Stimulated activated CD8-positive, alpha-beta memory T cell treated with anti-CD3 and anti-CD28 coated beads, Interleukin-4, amount 100 ng/mL, for 1 hour (primary cell): ENCODE measurements at places on chromosomes 2 and 18.

GRCh38 chr2:43009448-43009847 lies 217.0 kb downstream of the ZFP36L2 start:
- DNase-seq: no peak

- no peak for DNase-seq
Measured at GRCh38 chr2:173030561-173031490, 44.8 kb upstream of the MAP3K20 start.

- no peak for DNase-seq
Measured at GRCh38 chr2:160289831-160290230, 89.8 kb upstream of the ITGB6 start.

DNA sequence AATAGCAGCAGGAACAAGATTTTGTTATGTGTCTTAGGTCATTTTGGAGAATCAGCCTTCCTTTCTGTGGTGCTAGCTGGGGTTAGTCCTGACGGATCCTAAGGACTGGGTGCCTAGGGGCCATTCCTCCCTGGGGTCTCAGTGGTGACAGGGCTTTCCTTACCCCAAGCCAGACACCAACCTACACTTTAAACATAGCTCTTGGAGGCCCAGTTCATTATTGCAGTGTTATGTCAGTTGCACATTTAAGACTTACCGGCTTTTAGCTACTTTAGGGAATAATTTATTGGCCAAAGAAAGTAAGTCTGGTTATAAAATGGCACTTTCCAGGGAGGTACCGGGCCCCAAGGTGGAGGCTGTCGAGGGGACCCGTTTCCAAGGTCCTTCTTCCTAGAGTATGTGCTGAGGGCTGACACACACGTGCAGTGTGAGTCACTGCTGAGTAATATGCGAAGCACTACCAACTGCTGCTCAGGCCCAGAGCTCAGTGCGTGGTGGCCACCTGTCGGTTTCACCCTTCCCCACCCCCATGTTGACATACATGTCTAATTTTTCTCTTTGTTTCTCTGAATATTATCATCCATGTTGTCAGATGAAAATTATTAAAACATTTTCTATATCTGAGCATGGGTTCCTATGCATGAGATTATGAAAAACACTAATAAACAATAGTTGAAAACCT lies 37.0 kb upstream of the GRHL1 start:
- DNase-seq: no peak

- DNase-seq: no peak
Measured at GRCh38 chr18:22424565-22424963, 6.8 kb upstream of the CTAGE1 start.

DNA sequence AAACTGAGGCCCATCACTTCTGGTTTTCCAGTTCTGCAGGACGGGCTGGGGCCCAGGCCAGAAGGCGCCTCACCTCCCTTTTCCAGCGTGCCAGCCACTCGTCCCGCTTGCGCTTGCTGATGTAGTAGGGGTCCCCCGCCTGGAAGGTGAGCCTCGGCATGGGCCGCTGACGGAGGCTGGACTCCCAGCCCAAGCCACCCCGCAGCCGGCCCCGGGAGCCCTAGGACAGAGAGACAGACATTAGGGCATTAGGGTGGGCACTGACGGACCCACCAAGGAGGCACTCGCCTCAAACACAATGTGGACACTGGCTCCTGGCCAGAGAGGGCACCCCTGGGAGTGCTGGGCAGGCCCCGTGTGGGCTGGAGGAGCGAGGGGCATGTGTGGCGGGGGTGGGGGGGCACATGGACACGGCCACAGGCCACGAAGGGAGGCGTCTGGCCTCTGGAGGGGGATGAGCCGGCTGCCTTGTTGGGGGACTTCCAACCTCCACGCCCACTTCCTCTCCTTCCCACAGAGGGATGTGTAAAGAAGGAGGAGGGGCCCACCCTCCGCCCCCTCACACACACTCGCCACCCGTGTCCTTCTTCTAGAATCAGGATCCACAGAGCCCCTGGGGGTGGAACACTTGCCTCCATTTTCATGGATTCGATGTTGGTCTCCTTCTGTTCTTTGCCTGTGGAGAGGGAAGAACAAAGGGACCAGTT lies 66.7 kb downstream of the DNMT3A start:
- DNase-seq: no peak

DNA sequence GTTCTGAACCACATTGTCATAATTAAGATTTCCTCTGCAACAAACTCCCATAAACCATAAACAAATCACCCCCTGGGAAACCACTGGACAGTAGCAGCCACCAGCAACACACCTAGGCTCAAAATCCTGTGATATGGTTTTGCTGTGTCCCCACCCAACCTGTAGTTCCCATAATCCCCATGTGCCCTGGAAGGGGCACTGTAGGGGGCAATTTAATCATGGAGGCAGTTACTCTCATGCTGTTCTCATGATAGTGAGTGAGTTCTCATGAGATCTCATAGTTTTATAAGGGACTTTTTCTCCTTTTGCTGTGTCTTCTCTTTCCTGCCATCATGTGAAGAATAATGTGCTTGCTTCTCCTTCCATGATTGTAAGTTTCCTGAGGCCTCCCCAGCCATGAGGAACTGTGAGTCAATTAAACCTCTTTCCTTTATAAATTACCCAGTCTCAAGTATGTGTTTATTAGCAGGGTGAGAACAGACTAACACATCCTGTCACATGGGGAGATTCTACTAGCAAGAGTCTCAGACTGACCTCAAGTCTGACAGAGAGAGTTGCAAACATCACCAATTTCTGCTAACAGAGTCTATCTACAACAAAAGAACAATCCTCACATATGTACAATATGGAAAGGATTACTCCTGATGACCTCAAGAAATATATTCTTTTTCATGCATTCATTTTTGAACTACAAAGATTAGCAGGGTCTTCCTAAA lies 182.6 kb downstream of the GRB14 start:
- no peak for DNase-seq

- DNase-seq: no peak
Measured at GRCh38 chr18:64806691-64807090, 657.8 kb upstream of the LINC00305 start.

DNA sequence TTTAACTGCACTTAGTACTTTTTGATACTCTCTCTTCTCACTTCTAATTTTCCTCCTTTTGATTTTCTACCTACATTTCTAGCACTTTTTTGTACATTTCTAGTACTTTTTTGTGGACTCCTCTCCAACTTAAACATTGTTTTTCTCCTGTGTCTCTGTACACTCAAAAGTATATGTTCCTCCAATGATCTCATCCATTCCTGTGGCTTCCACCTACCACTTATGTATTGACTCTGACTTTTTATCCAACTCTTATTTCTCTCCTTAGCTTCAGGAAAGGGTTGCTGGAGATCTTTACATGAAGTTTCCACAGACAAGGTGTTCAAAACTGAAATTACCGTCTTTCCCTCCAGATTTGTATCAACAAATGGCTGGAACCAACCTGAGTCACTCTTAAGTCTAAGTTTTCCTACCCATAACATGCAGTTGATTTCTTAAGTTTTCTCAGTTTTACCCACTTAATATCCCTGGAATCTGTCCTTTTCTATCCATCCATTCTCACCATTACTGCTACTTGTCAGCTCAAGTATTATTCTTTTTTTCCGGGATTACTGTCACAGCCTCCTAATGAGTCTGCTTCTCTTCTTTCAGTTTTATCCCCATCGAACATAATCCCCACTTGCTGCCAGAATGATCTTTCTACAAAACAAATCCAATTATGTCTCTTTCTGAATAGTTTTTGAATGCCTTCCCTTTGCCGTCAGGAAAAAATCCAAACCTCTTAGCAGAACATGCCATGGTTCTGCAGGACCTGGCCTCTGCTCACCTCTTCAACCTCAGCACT lies 22.6 kb upstream of the PELI1 start:
- DNase-seq: no peak

GRCh38 chr2:206217166-206217565 lies 57.3 kb upstream of the ZDBF2 start:
- no peak for DNase-seq

GRCh38 chr2:221426929-221427328 lies 145.2 kb downstream of the EPHA4 start:
- no peak for DNase-seq

DNA sequence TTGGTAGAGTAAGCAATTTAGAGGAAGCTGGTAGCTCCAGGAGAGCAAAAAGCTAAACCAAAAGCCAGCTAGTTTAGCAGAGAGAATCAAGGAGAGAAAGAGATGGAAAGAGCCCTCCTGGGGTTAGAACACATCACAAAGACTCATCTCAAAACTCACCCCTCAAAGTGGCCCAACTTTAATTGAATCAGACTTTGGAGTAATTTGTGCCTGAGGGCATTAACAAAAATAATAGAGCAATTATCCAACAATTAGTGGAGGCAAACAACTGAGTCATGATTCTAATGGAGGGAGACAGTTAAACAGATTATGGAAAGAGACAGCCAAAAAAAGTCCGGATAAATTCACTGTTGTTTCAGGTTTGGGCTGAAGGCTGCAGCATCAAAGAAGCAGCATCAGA lies 417.4 kb downstream of the KCNJ3 start:
- no peak for DNase-seq

- DNase-seq: no peak
Measured at GRCh38 chr2:43944915-43945314, 50.9 kb downstream of the LRPPRC start.

- DNase-seq: no peak
Measured at GRCh38 chr18:36419188-36419899, 121.8 kb downstream of the FHOD3 start.

GRCh38 chr2:129877795-129878775 lies 101.4 kb upstream of the RAB6C start:
- DNase-seq: no peak

DNA sequence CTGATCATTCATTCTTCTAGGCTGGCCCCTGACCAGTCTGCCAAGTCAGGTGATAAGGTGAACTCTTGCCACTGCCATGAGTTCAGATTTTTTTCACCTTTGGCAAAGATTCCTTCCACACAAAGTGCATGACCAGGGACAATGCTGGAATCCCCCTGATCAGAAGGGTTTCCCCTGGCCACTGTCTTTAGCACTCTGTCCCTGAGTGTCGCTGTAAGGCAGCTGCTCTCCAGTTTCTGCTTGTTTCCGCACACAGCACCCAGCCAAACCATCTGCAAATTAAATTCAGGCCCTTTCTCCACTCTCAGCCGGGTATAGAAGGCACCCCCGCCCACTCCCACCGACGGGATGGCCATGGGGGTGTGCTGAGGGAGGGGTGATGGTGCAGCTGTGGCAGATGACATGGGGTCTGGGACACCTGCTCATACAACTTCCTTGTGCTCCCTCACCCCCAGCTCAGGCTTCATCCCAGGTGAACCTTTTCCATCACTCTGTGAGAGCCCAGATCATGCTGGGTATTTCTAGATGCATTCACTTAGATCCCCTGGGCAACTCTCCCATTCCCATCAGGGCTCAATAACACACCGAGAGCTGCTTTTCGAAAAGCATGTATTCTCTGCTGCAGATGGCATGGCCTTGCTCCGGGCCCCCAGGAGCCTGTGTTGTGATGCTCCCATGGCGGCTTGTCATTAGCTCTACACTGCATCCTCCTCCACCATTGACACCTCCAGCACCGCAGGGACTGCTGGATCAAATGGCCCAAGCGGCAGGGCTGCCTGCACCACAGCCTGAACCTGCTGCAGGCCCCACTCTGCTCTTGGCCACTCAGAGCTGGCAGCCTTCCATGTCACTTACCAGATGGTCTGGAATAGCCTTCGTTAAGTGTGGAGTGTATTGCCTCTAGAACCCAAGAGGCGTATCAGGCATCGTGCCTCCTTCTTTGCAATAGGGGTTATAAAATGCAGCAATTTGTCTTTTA lies 52.3 kb upstream of the ROCK2 start:
- no peak for DNase-seq

DNA sequence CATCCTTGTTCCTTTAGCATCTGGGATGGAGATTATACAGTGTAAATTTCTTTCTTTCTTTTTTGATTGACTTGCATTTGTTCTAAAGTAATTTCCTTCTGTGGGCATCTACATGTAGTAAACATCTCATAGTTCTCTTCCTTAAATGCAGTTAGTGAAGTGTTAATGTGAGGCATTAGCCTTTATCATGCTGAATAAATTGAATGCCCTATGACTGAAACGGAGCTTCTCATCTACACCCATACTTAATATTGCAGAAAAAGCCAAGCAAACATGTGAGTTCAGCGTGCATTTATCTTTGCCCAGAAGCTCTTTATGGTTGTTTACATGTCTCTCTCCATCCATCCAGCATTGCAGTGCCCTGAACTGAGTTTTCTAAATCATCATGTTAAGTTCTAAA lies 58.3 kb downstream of the LYPD1 start:
- no peak for DNase-seq

DNA sequence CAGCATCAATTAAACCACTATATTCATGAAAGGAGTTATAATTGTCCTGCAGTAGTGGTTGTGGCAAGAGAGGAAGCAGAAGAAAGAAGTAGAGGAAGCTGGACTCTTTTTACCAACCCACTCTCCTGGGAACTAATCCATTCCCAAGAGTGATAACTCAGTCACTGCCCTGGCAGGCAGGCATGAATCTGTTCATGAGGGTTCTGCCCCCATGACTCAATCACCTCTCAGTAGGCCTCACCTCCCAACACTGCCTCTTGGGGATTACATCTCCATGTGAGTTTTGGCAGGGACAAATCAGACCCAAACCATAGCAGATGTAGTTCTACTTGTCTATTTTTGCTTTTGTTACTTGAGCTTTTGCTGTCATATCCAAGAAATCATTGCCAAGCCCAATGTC lies 232.7 kb upstream of the MAP2 start:
- no peak for DNase-seq

- no peak for DNase-seq
Measured at GRCh38 chr2:214139630-214140284, 271.1 kb upstream of the VWC2L start.

DNA sequence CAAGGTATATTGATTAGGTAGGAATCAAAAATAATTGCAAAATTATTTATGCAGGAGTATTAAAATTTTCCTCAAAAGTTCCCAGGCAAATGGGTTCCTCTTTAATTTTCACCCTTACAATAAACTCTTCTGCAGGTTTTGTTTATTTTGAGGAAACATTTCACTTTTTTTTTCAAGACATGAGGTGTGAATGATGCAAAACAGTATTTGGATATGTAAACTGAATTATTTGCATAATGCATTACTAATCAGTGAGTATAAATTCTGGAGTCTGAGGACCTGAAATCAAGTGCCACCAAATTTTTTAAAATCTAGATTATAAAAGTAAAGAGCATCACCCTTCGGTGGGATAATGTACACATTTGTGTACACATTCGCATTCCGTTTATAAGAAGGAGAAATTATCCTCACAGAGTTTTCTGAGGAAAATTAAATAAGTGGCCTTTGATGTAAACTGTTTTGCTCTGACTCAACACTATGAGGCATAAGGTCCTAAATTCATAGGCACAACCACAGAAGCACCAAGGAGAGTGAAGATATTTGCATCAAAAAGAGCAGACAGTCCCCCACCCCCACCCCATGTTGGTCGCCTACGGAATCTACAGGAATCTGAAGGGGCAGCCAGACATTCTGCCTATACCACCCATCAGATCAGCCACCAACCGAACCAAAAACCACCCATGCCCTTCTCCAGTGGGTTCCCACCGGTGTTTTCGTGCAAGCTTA lies 33.1 kb downstream of the BCL11A start:
- no peak for DNase-seq

- DNase-seq: no peak
Measured at GRCh38 chr2:216555274-216555673, 56.6 kb downstream of the RPL37A start.
